Stimulated activated naive B cell treated with anti-CD40 and anti-IgM and Interleukin-4, amounts not matched to agents 10 μg/mL and 1 μg/mL and 100 μg/mL, for 72 hours (primary cell): ENCODE measurements at places on chromosomes 12 and 14.

DNA sequence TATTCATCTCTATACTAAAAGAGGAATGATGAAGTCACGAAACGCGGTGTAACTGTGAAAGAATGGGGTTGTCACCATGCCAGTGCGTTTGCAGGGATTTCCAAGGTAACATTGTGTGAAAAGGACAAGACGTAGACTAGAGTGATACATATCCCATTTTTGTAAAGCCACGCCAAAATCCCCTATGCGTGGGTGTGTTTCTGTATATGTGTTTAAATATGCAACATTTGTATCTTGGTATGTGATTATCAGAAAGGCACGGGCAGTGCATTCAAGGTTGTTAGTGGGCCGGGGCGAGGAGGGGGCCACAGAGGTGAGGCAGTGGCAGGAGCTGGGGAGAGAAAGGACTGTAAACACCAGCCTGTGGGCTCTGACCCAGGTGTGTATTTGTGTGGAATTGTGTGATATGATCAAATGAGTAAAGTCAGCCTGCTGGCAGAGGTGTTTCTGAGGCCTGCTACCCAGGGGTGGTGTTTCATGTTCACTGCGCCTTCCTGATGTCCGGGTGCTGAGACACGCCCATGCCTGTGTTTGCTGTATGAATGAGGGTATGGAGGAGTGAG, 137.8 kb downstream of the ADGRD1 start:
- DNase-seq: peak; percentile 73

GRCh38 chr14:97077253-97077653, 280.1 kb downstream of the VRK1 start:
- DNase-seq: no peak

GRCh38 chr14:98226411-98226810, 1045.6 kb downstream of the BCL11B start:
- DNase-seq: no peak

GRCh38 chr12:13228579-13228978, 32.1 kb downstream of the EMP1 start:
- DNase-seq: no peak

GRCh38 chr12:51889216-51890132, 1.6 kb downstream of the ANKRD33 start:
- DNase-seq: no peak

GRCh38 chr14:95216008-95216407, 58.7 kb upstream of the DICER1 start:
- DNase-seq: no peak

DNA sequence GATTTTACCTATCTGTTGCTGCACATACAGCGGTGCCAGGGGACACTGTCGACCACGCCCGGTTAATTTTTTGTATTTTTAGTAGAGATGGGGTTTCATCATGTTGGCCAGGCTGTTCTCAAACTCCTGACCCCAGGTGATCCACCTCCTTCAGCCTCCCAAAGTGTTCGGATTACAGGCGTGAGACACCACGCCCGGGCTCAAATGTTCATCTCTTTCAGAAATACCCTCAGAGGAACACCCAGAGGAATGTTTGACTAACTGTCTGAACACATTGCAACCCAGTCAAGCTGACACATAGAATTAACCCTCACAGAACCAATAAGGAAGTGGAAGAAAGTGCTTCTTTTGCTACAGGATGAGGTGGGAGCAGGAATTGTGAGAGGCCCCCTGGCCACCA, 15.0 kb upstream of the ETFBKMT start:
- no peak for DNase-seq

DNA sequence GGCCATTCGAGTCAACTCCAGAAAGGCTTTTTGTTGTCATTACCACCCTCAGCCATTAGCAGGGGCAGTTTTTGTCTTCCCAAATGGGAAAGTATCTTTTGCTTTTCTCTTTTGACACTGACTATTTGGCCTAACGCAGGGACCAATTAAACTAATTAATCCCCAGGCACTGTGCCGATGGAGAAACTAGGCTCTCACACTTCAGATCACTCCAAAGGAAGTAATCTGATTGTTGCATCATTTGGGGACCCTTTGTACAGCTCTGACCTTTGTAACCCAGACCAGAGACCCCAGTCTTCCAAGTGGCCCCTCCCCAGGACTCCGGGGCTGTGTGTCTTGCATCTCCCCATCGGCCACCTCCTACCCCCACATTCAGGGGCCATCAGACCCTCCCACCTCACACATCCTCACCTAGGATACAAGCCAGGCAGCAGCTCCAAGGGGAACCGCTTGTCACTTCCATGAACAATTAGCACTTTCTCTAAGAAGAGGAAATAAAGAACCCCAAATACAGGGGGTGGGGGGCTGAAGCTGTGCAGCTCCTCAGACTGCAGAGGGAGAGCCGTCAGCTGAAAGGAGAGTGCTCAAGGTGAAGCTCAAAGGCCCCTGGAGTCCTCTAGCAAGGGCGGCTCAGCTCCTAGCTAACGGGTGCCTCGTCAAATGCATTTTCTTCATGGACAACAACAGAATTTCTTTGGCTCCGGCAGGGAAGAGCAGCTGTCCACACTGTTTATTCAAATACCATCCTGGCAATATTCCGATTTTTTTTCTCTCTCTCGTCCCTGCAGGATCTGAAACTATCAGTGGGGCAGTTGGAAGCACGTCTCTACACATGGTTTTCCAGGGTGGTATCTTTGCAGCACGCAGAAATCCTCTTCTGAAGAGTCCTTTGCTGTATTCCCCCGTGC, 64.3 kb upstream of the DIO3 start:
- DNase-seq: no peak

DNA sequence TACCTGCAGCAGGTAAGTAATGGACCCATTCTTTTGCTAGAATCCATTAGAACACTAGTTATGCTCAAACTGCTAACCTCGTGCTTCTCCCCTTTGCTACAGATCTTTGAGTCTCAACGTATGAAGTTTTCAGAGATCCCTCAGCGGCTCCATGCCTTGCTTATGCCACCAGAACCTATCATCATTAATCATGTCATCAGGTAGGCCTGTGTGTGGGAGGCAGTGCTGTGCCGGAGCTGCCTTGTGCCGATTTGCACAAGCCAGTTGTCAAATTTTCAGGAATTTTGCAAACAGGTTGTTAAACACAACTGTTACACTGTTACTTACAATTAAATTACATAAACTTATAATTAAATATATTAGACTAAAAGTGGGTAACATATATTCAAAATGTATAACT, 5.2 kb downstream of the SMARCD1 start:
- DNase-seq: no peak

GRCh38 chr12:13101821-13102375, 1.6 kb downstream of the GSG1 start:
- DNase-seq: no peak

GRCh38 chr14:24712909-24713308, 78.9 kb upstream of the GZMB start:
- DNase-seq: no peak

DNA sequence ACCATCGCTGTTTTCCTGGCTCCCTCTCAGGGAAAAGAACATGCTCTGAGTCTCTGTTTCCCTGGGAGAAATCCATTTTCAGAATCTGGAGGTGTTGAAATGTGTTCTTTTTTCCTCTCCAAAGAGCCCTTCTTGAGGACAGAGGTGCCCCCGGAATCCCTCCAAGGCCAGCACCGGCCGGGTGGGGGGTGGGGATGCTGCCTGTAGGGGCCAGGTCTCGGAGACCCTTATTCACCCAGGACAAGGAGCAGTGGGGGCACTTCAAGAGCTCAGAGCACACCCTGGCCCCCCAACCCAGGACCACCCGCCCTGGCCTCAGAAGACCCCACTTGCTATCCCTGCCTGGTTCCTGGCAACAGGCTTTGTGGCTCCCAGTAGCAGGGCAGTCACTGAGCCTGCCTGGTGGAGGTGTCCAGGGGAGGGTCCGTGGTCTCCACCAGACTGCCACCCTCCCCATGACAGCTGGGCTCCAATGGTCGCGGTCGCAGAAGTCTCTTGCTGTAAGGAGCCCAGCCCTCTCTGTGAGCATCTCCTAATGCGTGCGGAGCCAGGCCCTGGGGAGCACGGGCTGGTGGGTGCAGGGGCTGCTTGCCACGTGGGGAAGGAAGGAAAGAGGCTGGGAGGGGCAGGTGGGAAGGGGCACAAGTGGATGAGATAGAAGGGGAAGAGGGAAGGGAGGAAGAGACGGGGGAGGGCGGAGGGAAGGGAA, 13.2 kb upstream of the DIO3 start:
- no peak for DNase-seq

DNA sequence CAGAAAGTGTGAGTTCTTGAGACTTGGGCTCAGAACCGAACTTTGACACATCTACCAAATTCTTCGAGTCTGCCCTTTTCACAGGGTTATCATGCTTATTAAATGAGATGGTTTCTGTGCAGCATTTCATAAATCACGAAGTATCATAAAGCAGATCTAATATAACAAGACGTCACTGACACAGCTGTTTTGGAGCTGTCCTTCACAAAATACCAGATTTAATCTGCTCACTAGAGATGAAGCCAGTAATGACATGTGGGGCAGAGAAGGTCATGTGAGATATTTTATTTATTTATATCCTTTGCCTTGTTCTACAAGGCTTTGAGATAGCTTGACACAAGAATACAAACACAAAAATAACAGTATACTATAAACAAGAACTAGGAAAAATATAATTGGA, 127.0 kb downstream of the RPAP3 start:
- no peak for DNase-seq

- no peak for DNase-seq
These were observed 712.6 kb downstream of the SLC16A7 start for GRCh38 chr12:60308366-60308991.

- no peak for DNase-seq
These were observed 49.1 kb upstream of the KCNH3 start for GRCh38 chr12:49489720-49490119.

- DNase-seq: no peak
These were observed 27.3 kb downstream of the SERPINA1 start for GRCh38 chr14:94360945-94361565.

DNA sequence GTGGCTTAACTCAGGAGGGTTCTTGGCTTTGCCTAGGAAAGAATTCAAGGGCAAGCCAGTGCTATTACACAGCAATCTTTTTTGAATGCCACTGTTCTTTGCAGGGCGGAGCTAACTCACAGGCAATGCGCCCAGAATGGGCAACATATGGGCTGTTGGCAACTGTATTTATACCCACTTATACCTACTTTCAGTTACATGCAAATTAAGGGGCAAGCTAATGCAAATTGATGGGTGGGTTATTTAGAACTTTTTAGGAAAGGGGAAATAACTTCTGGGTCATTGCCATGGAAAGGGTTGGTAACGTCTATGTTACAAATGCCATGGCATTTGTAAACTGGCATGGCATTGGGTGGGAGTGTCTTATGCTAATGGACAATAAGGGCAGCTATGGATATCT, 85.4 kb downstream of the C12orf50 start:
- no peak for DNase-seq

DNA sequence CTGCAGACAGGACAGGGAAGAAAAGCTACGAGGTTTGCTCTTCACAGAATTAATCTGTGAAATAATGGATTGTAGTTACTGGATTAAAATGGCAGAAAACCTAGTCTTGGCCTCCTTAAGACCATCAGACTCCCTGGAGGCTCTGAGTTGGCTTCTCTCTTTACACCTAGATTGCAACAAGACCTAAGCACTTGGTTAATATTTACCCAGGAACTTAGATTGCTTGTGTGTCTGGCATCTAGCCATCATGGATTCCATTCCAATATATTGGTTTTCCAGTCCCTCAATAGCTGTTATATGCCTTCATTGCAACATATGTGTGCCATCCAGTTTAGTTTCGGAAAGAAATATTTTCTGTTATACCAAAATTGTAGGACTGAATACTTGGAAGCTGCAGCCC, 1.9 kb upstream of the GTF2A1 start:
- no peak for DNase-seq

DNA sequence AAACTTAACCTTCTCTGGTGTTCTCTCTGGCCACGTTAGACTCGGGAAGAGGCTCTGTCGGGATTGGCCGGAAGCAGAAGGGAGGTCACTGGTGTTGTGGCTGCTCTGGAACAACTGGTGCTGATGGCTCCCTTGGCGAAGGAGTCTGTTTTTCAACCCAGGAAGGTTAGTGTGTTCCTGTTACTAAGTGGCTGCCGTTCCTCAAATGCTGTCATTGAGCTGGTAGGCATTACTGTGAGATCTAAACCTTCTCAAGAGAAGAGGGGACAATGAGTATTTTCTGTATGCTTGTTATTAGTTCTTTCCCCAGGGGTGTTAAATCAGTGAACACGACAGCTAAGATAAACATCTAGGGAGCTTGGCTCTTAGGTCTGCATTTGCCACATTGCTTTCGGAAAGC, 18.3 kb downstream of the POP5 start:
- DNase-seq: no peak

GRCh38 chr12:60415351-60415750, 819.5 kb downstream of the SLC16A7 start:
- DNase-seq: no peak

DNA sequence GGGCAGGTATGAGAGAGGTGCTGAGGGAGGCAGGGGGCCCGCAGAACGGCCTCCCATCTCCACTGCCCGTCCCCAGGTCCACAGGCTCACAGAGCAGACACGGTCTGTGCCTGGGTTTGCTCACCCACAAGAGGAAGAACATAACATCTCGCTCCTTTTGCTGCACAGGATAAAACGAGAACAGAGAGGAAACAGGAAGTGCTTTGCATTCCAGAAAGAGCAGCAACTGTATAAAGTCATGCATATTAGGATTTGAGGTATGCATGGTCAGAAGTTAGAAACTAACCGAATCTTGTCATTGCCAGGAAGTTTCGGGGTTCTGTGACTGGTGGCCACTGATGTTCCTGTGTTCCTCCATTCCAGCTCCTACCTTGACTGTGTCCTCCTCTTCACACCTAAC, 25.0 kb downstream of the NTF3 start:
- DNase-seq: no peak

GRCh38 chr14:68779761-68780323, 13.0 kb downstream of the ZFP36L1 start:
- no peak for DNase-seq

DNA sequence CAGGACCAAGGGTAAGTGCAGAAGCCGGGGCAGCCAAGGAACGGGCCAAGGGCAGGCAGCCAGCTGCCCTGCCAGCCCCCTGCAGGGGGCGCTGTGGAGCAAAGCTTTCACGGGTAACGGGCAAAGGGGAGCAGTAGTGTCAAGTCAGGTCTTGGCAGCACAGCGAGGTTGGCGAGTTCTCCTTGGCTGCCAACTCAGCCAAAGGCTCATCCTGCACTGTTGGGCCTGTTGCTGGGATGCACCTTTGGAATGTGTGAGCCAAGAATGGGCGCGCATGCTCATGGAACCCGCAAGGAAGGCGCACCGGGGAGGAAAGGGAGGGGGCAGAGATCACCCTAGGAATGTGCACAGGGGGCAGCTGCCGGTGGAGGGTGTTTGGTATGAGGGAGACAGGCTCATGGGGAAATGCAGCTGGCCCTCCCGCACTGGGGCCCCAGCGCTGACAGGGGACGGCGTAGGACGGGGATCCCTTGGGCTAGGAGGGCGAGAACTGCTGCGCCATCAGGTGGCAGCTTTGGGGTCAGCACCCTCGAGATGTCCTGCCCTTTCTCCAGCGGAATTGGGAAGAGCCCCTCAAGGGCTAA, 138.0 kb downstream of the ASCL4 start:
- peak; percentile 32 for DNase-seq
